ENCODE measurements at places on chromosomes 6 and 20.

DNA sequence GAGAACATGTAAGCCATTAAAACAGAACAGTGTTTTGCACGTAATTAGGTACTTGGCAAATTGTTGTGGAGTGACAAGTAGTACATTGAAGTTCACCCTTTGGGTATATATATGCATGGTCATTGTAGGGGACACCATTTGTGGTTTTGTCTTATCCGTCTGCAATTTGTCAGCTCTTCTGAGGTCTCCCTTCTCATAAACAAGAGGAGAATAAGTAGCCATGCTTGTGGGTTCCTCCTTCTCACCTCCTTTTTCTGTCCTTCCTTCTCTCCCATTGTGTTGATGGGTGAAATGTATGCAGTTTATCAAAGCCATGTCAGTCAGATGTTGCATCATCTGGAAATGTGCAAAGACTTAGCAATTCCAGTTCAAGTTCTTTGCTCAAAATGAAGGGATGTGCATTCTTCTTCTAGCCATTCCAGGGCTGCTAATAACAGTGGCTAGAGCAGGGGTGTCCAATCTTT, 70.9 kb downstream of the QKI start:
- no peak for DNase-seq

GRCh38 chr6:20747991-20748390, 213.7 kb downstream of the CDKAL1 start:
- DNase-seq: peak; percentile 9

GRCh38 chr6:1729750-1730140, 120.0 kb downstream of the FOXC1 start:
- DNase-seq: no peak

DNA sequence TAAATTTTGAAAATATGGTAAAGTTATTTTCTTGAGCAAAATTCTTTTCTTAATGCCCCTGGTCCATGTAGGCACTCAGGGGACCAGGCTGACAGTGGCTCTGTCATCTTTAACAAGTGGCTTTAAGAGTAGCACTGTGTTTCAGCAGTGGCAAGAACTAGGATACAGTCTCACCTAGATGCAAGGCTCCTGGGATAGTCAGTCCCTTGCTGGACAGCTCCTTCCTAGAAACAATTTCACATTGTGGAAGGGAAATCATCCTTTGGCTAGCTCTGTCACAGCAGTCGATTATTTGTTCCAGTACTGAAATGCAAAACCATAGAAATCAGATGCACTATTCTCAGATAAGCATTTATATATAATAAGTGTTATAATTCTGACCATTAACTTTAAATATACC, 175.4 kb upstream of the KCNQ5 start:
- DNase-seq: no peak

DNA sequence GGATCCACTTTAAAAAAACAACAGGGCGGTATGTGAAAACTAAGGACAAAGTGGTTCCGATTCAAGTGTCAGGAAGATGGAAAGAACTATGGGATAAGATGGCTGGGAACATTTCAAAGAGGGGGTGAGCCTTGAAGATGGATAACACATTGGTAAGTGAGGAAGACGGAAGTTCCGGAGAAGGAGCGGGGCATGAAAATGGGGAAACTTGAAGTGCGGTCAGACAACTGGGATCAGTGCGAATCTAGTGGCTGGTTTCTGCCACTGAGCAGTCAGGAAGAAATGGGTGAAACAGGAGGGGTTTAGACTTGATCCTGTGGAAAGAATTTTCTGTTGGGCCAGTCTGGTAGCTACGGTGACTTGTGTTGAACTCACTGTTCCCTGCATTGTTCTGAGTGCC, 1.2 kb downstream of the NAA20 start:
- no peak for DNase-seq

DNA sequence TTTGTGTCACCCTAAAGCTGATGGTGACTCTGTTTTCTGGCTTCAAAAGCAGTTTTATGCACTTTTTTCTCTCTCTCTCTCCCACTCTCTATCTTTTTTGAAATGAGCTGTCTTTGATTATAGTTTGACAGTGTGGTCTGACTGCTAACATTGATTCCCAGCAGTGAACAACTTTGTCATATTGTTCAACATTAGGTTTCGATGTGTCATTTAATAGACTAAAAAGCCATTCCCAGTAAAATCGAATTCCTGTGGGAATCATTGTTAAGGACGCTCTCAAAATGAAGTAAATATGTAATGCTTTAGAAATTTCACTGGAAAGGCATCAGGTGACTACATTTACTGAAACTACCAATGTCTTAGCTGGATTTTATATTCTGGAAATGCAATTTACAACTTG, 69.9 kb upstream of the FLRT3 start:
- DNase-seq: no peak

GRCh38 chr20:2596673-2597279, 55.7 kb upstream of the NOP56 start:
- no peak for DNase-seq

- DNase-seq: no peak
Observed at GRCh38 chr6:142878407-142878806, 66.6 kb downstream of the HIVEP2 start.

GRCh38 chr6:1708122-1708521, 98.4 kb downstream of the FOXC1 start:
- DNase-seq: no peak

- no peak for DNase-seq
Observed at GRCh38 chr6:145892026-145892425, 72.1 kb downstream of the SHPRH start.

GRCh38 chr6:65186826-65187225, 520.2 kb downstream of the EYS start:
- DNase-seq: no peak

- DNase-seq: peak; percentile 69
Observed at GRCh38 chr6:20291764-20292580, 79.7 kb upstream of the MBOAT1 start.

DNA sequence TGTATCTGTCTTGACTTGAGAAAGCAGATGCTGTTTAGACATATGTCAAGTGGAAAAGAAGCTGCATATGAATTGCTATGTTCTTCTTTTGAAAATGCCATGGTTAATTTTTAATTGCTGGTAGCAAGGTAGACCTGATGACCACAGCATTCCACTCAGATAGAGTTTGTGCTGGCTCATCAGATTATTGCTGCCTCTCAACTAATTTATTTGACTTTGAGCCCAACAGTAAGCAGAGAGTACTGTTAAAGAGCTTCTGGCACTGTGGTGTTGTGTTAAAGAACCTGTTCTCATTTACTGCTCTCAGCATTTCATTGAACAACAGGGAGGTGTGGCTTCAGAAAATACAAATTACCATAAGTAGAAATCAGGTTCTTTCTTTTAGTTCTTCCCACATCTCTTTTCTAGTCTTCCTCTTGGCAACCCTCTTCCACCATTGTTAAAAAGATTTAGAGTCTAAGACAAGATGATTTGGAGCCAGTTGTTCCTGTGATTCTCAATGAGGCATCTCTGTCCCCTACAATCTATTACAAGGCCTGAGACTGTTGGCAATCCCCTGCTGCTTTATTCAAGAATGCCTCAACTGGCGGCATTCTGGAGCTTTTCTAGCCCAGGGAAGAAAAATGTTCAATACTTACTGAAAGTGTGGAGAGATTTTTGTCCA, 967.6 kb upstream of the GJE1 start:
- DNase-seq: peak; percentile 90

- DNase-seq: no peak
Observed at GRCh38 chr6:139777202-139777970, 402.9 kb upstream of the CITED2 start.

GRCh38 chr6:11291582-11291981, 59.1 kb upstream of the NEDD9 start:
- DNase-seq: no peak

DNA sequence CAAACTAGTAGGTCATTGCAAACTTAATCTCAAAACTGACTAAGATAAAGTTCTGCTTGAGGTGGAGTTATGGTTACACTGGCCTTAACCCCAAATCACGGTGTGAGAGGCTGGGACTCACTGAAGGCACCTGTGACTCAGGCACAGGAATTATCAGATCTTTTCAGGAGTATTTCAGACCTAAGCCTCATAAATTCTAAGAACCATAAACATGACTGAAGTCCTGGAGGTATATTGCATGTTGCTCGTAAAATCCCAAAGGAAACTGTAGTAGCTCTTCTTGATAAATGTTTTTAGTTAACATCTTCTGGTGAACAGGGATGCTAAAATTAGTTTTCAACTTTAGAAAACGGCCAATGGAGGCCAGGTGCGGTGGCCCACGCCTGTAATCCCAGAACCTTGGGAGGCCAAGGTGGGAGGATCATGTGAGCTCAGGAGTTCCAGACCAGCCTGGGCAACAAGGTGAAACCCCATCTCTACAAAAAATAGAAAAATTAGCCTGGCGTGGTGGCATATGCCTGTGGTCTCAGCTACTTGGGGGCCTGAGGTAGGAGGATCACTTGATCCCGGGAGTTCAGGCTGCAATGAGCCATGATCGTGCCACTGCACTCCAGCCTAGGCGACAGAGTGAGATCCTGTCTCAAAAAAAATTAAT, 36.5 kb downstream of the DZANK1 start:
- no peak for DNase-seq

- no peak for DNase-seq
Observed at GRCh38 chr6:35973670-35974222, 50.7 kb downstream of the SLC26A8 start.

DNA sequence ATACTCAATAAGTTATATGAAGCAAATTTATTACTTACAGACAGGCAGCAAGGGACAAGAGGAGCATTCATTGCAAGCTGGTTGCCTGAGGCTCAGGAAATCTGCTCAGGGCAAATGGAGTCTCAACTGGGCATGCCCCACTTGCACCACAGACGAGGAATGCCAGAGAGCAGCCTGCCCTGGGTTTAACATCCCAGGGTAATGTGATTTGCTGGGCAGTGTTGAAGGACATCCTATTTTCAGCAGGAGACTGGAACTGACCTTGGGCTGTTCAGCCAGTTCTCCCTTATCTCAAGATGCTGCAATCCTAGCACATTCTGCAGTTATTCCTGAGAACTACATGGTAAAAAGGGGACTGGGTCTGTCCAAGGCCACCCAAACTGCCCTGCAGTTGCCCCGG, 3.8 kb upstream of the ENTPD6 start:
- DNase-seq: no peak

DNA sequence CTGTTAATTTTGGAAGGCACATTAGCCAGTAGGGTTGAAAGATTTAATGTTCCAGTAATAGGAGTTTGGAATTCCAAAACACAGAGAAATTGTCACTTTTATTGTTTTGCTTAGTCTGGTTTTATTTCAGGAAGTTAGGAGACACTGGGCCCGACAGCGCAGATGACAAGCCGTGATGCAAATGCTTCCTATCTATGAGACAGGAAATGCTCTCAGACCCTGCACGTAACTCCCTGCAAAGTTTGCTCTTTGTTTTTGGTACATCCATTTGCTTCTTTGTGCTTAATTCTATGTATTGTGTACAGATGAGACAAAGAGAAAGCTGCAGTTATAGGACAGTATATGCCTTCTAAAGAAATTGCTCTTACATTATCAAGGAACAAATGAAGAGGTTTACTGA, 201.6 kb upstream of the SGK1 start:
- no peak for DNase-seq

DNA sequence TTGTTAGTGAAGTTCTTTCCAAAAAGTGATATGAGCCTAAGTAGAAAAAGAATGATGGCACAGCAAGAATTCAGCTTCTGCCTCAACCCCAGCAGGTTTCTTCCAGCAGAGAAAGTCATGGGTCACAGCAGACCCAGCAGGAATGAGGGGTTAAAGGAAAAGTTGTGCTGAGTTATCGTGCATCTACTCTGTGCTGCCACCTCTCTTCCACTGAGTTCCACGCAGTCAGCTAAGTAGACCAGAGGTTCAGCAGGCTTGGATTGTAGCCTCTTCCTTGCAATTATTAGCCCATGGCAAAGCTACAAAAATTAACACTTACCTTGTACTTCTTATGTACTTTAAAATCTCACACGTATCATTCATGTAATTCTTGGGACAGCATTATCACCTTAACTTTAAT, 510.8 kb downstream of the PTPRT start:
- DNase-seq: no peak

DNA sequence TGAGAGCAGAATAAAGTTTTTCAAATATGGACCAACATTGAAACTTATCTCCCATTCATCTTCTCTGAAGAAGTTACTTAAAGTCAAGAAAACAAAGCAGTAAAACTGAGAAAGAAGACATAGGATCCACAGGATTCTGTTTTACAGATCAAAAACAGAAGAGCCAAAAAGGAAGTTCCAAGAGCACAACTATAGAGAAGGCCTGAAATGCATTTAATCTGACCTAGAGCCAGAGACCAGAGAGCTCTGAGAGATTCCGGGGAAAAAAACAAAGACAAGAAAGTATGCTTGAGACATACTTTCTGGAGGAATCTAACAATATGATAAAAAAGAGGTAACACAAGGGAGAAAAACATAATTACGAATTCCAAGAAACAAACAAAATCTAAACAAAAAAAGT, 26.1 kb downstream of the SRPK1 start:
- no peak for DNase-seq

- no peak for DNase-seq
Observed at GRCh38 chr20:5770231-5770986, 20.2 kb downstream of the SHLD1 start.

DNA sequence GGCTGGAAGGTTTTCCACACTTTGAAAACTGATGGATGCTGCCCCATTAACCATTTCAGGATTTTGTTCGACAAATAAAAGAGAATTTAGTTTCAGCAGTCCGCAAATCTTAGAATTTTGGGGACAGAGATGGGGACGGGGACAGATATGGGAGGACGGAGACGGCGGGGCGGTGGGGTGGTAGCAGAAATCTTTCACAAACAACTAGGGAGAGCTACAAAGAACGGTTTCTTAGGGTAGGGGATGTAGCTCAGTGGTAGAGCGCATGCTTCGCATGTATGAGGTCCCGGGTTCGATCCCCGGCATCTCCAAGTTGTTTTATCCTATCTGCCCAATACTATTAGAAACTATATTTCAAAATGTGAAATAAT, 15.1 kb downstream of the HMGN4 start:
- DNase-seq: peak; percentile 13

DNA sequence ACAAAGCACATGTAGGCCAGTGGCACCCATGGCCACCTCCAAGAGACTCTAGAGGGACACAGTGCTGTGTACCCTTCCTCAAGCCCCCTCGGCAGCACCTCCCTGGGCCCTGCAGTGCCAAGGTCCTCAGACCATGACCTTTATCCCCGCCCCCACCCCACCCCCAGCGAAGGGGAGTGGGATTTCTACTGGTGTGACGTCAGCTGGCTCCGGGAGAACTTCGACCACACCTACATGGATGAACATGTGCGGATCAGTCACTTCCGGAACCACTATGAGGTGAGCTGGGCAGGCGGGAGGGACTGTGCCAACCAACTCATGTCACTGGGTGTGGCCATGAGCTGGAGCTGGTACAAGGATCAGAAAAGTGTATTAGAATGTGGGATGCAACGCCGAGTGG, 38.0 kb downstream of the TTLL9 start:
- no peak for DNase-seq

DNA sequence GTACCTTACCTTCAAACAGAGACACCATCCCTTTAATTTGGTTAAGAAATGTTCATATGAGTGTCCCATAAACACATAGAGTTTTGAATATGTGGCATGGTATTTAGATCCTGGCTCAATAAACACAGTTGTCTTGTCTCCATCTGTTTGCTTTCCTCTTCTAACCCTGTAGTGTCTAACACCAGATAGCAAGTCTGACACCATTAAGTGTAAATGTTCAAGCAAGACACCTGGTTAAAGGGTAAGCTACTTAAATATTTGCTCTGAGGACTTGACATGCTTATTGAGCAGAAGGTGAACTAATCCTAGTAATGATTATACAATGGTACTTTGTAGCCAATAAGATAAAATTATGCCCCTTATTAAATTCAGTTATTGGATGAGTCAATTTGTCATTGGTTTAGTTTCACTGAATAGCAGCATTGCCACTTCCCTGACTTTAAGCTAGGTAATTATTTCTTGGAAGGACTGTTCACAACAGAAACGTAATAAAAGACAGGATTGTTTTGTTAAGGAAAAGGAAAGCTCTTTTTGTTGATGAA, 26.9 kb upstream of the GOPC start:
- DNase-seq: no peak
